NCI-H226 (cell line): ENCODE measurements at places on chromosomes 6 and 20.

DNA sequence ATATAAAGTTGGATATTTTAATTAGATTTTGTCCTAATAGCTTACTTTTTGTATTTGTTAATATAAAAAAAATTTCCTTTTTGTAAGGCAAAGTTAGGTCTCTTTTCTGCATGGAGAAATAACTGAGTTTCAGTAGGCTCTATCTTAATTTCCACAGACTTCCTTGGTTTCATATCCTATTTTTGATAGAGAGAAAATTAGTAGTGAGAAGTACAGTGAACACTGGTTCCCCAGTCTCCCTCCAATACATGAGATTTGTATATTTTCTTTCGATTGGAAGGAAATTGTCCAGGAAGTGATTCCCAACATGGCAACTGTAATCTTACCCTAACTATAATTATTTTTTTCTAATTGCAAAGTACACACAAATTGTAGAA is 26.4 kb downstream of the TRIM27 start:
- DNase-seq, result no peak

DNA sequence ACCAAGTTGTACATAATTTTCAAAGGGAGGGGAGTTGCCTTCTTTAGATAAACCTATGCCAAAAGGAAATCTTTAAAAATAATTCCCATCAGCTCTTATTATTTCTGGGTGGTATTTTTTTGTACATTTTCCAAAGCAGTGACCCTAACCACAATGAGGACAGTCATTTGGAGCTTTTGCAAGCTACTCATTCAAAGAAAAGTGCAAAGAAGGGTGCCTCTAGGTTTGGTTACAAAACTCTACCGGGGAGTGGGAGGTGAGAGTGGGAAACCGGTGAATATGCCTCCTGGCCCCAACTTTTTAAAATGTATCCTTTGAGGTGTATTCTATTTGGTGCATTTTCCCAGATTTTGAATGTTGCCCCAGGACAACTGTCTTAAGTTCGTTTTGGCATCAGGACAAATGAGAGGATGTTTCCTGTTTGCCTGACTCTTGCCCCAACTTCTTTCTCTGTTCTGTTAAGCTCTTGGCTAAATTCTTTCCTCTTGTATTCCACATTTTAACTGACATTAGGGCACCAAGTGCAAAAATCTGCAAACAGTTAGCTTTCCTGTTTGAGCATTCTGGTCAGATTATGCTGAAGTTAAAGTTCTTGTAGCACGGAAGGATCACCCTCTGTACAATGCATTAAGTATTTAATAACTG is 78.9 kb downstream of the SLX4IP start:
- DNase-seq, result no peak

DNA sequence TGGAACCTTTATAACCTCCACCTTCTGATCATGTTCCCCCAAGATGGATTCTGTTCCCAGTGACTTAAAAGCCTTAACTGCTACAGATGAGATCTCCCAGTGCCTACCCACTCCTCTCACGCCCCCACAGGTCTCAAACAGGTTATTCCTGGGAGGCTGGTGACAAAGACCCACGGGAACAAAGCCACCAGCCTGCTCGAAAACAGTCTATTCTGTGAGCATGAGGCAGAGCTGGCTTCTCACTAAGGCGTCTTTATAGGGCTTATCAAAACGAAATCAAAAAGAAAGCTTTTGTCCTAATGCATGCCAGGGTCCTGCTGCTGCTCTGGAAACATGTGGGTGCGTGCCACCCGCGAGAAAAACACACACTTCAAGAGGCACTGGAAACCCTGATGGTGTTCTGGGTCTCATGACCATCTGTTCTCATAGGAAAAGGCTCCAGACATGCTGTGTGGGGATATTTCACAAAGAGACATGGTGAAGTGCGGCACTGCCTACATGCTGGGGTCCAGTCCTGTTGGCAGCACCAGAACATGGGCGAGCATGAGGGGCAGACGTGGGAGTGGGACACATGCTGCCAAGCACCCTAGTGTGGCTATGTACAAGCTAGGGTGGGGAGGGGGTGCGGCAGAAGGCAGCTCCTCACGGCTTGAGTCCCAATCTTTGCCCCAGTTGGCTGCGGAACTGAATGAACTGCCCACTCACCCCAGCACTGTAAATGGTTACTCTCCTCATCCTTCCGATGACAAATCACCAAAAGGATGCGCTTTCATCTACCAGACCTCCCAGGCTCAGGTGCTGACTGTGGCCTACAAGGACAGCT is 2.1 kb downstream of the FKBP1A start:
- no peak for DNase-seq

DNA sequence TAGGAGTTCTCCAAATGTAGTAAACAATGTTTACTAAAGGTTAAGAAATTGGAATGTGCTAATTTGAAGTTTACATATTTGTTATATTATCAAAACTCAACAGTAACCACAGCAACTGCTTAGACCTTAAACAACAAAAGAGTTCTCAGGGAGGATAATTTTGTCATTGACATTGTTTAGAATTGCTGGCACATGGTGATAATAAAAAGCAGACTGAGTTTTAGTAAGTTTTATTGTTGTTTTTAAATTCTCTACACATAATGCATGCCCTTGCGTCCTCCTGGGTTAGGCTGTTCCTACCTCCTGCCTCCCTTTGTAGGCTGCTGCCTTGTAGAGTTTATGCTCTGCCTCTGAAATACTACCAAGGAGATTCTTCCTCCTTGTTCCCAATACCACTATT is 28.7 kb downstream of the LAMA4 start:
- DNase-seq, result no peak

DNA sequence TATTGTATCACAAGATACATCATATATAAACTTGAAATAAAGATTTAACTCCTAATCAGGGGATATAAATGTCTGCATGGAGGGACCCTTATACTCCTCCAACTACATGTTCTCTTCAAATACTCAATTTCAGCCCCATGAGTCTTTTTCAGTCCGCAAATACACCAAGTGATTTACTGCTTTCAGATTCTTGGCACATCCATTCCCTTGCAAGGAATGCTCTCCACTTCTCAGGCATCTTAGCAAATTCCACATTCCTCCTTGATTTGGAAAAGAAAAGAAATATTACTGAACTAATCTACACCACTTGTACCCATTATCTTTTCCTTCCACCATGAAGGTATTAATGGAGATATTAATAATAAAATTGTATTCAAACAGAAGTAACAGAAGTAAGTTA is 999.4 kb upstream of the GJE1 start:
- DNase-seq, result peak; percentile 62

DNA sequence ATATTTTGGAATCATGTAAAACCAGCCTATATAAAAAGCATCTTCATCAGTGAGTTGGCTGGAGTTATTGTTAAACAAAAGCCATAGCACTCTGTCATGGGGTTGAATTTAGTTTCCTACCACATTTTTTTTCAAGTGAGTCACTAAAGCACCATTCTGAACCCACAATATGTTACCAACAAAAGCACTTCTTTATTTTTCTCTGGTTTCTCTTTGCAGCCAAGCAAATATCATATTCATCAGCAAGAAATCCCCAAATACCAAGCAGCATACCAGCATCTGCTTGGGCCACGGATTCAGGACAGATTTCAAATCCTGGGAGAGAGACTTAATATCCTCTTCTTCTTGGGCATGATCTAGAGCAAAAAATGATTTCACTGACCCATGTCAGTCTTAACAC is 441.4 kb downstream of the BCKDHB start:
- peak; percentile 69 for DNase-seq

DNA sequence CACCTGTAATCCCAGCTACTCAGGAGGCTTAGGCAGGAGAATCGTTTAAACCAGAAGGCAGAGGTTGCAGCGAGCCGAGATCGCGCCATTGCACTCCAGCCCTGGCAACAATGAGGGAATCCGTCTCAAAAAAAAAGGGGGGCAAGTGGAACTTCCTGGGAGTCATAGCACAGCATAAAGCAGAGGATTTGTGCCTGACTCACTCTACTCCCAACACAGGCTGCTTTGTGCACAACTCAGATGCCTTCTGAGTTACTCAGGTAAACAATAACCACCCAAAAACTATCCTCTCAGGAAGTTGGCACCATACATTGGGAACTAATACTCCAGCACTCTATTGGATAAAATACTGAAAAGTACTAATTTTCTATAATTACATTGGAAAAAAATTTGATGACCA is 2.5 kb upstream of the TMEM244 start:
- DNase-seq, result peak; percentile 87

DNA sequence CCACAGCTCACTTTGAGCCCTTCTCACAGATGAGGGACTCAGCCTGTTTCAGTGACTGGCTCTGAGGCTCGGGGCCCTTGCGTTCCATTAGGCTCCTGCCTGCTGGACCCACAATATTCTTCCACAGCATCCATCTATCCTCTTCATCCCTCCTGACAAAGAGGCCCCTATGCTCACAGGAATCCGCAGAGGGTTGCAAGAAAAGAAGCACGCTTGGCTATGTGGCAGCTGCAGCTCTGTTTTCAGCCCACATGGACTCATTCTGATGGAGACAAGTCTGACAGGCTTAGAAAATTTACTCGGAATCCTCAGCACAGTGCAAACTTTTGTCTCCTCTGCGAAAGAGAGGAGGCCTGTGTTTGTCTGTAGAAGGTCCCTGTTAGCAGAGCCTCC is 207.5 kb downstream of the SYNDIG1 start:
- DNase-seq, result no peak

- DNase-seq, result no peak
Observed at GRCh38 chr6:131754088-131754487, 43.3 kb upstream of the CTAGE9 start.
